Head of caudate nucleus (tissue), 42 donors: ENCODE measurements at places on chromosomes 6 and 20.

GRCh38 chr20:4328541-4328940 is 313.2 kb upstream of the RNF24 start:
- DNase-seq, result no peak

GRCh38 chr6:24780206-24780605 is 5.5 kb downstream of the GMNN start:
- DNase-seq, result no peak

DNA sequence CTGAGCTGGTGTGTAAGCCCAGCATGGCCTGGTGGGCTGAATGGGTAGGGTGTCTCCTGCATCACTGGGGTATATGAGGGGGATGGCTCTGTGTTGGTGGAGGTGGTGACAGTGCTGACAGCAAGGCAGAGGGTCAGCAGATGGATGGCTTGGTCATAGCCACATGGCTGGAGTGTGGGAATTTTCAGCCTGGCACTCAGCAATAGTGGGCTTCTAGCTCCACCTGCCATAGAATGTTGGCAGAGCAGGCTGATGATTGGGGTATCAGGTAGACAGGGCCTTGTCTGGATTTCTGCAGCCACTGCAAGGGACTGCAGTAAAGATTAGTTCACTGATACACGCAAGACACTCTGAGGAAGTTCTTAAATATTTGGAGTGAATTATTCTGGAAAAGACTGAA is 137.5 kb upstream of the BACH2 start:
- no peak for DNase-seq

DNA sequence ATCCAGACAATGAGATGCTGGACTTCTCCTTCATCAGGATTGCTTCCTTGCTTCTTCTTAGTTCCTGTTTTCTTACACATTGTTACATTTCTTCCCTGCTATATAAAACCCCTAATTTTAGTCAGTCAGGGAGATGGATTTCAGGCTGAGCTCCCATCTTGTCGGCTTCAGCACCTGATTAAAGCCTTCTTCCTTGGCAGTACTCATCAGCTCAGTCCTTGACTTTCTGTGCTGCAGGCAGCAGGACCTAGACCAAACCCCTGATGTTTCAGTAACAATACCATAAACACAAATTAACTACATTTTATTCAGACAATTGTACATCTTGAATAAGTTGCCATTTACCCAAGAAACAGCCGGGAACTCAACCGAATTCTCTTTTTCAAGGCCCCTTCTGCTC is 156.4 kb upstream of the RREB1 start:
- DNase-seq, result no peak
